Activated T-helper 1 cell treated with anti-CD3 and anti-CD28 coated beads, Interleukin-12 subunit alpha, Interleukin-12 subunit beta, Interleukin-2, Interleukin-4 antibody, amounts not matched to agents 30 ng/mL and 10 ng/mL and 1 ng/mL, durations not matched to agents 14 hours and 24 hours and 36 hours (primary cell): ENCODE measurements at places on chromosomes 5 and 9.

GRCh38 chr9:38677660-38678303 is 42.2 kb downstream of the FAM240B start:
- no peak for DNase-seq

DNA sequence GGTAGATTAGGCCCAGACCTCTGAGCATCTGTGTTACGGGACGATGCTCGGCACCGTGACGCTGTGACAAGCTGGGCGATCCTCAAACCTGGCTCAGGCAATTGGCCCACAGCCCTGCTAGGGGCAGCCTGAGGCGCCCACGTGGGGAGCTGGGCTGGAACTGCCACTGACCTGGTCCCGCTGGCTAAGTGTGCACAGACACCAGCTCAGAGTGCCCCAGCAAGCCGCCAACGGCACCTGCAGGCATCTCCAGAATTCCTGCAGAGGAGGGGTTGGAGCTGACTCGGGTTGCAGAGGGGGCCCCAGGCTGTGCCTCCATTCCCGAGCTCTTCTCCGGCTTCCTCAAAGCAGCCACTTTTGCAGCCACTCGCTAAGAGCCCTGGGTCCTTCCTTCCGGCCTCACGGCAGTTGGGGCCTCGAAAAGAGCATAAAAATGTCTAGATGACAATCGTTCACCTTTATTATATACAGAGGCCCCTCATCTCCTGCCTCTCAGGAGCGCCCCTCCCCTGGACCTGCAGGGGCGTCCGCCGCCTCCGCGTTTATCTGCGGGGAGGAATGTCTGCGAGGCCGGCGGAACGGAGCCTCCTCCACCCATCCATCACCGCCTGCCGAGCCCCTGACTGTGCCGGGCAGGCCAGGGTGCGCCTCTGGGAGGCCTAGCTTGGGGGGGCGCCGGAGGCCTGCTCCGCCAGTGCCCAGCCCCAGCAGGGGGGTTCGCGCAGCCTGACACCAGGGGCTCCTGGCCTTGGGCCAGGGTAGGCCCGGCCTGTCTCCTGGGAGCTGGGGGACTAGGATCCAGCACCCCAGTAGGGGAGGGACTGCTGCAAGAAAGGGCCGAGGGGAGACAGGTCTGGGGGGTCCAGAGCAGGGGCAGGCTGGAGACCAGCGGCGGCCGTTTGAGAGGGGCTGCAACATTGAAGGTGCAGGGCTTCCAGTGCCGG is 144.9 kb downstream of the BARX1 start:
- DNase-seq, result no peak

GRCh38 chr5:148733601-148734438 is 79.5 kb upstream of the HTR4 start:
- peak; percentile 44 for DNase-seq

DNA sequence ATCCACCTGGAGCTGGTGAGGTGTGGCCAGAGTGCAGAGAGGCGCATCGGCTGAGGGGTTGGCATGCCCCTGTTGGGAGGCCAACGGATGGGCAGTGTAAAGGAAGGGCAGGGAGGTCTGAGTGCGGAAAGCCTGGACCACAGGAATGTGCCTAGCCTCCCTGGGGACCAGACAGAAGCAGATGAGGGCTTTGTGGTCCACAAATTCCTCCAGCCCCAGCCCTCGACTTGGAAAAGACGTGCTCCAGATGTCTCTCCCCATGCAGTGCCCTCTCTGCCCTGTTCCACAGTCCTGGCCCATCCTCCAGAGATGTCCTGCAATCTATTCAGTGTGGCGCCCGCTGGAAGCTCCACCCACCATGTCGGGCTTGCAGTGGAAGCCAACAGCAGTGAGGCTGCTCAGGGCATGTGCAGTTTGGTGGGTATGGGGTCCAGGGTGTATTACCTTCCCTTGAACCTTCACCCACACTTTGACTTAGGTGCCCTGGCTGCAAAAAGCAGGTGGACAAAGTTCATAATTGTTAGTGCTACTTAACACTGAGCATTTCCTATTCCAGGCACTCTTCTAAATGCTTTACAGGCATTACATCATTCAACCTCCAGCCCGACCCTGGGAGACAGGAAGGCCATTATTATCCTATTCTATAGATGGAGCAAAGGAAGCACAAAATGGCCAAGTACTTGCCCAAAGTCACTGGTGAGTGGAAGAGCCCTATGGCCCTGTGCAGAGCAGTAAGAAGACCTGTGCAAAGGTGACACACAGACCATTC is 120.2 kb upstream of the SLC25A48 start:
- DNase-seq, result no peak

GRCh38 chr5:61120534-61120933 is 41.7 kb downstream of the SMIM15 start:
- DNase-seq, result no peak

- no peak for DNase-seq
Measured at GRCh38 chr9:113621309-113621791, 157.8 kb downstream of the RGS3 start.

- no peak for DNase-seq
Measured at GRCh38 chr5:5532306-5533076, 110.0 kb downstream of the ICE1 start.

- DNase-seq, result no peak
Measured at GRCh38 chr5:1834022-1834551, 32.9 kb downstream of the NDUFS6 start.

DNA sequence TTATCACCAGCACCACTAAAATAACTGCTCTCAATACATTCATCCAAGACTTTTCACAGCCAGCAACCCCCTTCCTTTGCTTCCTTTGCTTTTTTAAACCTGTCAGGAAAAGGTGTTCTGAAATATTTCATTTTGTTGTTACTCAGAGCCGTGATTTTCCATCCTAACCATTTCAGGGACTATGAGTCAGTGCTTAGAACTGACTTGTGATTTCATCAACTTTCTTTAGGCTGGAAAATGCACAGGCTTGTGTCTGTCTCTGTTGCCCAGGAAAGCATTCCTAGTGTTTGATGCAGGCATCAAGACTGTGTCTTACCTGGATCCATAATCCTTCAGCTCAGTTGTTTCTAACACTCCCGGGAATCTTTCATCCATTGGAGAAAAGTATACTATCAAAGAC is 805.6 kb downstream of the BRINP1 start:
- no peak for DNase-seq

DNA sequence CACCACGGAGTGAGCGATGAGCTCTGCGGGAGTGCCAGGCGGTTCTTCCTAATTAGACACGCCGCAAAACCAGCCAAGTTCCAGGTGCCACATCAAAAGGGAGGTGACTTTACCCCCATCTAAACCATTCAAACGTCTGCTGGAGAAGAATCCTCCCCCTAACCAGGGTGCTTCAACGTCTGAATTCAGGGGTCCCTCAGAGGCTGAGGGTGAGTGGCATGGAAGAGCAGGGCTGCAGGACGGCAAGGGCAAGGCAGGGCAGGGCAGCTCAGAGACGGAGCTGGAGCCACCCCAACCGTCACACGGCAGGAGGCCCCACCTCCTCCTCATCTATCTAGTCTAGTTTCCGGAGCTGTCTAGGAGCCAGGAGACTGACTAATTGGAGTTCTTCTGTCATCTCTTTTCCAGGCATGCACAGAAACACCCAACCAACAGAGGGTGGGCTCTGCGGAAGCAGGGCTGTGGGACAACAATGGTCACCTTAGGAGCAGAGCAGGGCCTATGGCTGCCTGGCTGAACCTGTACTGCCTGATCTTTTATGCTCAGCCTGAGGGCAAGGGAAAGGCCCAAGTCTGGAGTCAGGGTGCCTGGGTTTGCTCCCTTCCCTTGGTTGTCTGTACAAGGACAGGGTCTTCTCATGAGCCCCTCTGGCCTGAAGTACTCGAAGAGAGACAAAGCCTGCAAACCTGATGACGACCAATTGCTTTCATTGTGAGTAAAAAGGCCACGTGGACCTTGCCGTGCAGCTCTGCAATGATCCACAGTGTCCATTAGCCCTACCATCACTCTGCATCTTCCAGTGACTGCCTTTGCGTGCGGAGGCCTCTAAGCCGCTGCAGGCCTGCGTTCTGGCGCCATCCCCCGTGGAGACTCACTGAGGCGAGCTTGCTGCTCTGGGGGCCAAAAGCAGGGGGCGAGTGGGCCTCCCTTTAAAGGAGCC is 81.0 kb upstream of the SLC25A51 start:
- no peak for DNase-seq

DNA sequence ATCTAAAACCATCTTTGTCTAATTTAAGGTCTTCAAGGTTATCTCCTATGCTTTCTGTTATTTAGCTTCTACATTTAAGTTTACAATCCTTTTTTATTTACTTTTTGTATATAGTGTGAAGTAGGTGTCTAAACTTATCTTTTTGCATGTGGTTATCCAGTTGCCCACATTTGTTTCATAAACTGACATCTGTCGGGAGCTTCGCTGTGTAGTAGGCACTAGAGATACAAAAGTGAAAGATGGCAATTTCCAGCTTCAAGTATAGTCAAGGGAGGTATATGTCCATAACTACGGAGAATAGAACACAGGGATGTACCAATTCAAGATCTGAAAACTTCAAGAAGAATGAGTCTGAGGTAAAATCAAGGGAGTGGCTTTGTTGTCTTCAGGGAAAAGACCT is 38.7 kb upstream of the ELL2 start:
- DNase-seq, result no peak

- DNase-seq, result no peak
Measured at GRCh38 chr5:142063878-142064331, 44.7 kb upstream of the NDFIP1 start.

DNA sequence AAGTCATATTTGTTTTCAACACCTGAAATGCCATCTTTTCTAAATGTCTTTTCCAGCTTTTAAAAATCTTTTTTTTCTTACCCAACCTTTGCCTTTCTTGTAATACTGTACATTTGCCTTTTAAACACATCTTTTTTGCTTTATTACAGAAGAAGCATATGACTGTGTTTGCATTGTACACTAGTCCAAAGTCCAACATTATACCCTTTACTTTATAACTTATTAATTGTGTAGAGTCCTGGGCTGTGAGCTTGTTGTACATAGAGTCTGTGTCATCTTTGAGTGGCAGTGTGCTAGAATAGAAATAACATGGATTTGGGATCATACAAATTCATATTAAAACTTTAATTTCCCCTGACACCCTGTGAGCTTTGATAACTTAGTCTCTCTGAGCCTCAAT is 23.7 kb downstream of the CWC27 start:
- no peak for DNase-seq

DNA sequence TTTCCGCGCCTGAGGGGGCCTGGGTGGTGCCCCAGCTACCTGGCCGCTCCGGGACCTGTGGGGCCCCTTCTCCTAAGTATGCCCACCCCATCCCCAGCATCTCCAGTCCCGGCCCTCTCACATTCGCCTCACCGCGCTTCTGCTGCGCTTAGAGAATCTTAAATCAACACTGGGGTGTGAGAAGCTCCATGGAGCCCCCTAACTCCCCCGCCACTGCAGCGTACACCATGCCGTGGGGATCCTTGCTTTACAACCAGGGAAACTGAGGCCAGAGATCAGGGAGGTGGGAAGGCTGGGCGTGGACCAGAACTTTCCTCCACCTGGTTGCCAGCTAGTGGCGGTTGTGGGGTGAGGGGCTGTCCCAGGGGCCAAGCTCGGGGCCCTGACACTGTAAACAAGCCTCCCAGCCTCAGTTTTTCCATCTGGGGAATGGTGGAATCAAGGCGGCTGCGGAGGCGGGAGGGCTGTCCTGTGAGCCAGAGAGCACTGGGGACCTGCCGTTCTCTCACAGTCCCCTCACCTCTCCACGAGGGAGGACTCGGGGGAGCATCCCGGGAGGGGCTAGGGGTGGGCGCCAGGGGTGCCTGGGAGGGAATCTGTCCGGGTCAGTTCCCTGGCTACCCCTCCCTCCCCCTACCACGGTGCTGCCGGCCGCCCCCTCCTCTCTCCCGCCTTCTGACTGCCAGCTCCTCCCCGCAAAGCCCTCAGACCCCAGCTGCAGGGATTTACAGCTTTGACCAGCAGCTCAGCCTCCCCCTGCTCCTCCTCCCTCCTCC is 161.2 kb downstream of the C9orf50 start:
- no peak for DNase-seq

- peak; percentile 78 for DNase-seq
Measured at GRCh38 chr9:114989600-114990410, 59.4 kb upstream of the TNFSF8 start.

GRCh38 chr5:174355208-174355612 is 309.7 kb downstream of the NSG2 start:
- no peak for DNase-seq

- DNase-seq, result no peak
Measured at GRCh38 chr5:6704361-6704851, 8.8 kb upstream of the TENT4A start.

GRCh38 chr9:129513282-129513681 is 107.6 kb downstream of the C9orf50 start:
- no peak for DNase-seq

DNA sequence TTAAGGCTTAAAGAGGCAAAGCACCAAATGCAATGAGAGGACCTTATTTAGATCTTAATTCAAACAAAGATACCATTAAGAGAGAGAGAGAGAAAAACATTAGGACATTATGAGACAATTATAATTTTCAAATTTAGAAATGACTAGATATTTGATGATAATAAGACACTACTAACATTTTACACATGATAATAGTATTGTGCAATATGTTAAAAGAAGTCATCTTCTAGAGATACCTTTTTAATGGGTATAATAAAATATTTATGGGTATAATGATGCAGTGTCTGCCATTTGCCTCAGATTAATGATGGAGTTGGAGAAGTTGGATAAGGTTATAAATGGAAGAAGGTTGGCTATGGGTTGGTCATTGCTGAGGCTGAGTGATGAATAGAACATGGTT is 21.2 kb downstream of the SPAAR start:
- no peak for DNase-seq

DNA sequence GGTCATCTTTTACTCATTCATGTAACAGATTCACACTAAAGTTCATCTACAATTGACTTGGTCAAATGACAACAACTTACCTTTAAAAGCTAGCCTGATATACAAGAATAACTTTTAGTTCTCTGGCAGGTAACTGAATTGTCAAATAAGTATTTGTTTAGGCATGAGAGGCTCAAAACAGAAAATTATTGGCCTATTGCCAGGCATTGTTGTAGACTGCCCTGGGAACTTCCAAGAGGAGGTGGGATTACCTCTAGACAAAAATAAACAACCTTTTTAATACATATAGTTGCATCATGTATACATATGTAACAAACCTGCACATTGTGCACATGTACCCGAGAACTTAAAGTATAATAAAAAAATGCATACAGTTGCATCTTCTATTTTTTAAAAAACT is 18.2 kb upstream of the SLCO4C1 start:
- DNase-seq, result no peak

DNA sequence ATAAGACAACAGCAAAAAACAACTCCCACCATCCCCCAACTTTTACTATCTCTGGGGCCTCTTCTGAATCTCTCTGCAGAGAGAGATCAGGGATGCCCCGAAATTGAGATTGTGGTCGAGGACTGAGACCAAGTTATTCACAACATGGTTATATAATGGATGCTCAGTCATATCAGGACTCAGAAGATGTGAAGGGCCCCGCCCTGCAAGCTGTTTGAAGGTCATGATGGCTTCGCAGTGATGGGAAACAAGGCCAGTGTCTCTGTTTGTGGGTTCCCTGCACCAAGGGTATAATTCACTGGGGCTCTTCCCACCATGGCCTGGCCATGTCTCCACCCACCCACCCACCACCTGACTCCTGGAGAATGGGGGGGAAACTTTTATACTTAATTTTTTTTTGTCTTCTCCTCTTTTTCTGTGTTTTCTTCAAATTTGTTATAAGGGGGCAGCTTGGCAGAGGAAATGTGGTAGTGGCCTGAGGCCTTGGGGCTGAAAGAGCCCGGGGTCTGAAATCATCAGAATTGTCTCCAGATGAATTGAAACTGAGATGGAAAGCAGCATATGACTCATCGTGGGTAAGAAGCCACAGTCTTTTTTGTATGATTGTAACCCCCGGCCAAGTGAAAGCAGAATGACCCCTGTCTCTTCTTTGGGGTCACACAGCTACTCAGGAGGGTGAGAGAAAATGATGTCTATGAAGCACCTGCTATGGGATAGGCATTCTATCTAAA is 15.0 kb upstream of the TEX48 start:
- DNase-seq, result peak; percentile 80
